GM23338 (cell line): ENCODE measurements at places on chromosomes 7 and 10.

GRCh38 chr7:111532625-111533024, 29.7 kb downstream of the IMMP2L start:
- DNase-seq, result no peak

DNA sequence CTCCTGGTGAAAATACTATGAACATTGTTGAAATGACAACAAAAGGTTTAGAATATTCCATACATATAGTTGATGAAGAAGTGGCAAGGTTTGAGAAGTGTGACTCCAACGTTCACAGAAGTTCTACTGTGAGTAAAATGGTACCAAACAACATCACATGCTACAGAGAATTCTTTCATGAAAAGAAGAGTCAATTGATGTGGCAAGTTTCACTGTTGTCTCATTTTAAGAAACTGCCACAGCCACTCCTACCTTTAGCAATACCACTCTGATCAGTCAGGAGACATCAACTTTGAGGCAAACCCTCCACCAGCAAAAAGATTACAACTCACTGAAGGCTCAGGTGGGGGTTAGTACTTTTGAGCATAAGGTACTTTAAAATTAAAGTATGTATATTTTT, 693.3 kb downstream of the GRID1 start:
- DNase-seq, result no peak

GRCh38 chr10:103726637-103727036, 128.7 kb downstream of the SH3PXD2A start:
- no peak for DNase-seq

DNA sequence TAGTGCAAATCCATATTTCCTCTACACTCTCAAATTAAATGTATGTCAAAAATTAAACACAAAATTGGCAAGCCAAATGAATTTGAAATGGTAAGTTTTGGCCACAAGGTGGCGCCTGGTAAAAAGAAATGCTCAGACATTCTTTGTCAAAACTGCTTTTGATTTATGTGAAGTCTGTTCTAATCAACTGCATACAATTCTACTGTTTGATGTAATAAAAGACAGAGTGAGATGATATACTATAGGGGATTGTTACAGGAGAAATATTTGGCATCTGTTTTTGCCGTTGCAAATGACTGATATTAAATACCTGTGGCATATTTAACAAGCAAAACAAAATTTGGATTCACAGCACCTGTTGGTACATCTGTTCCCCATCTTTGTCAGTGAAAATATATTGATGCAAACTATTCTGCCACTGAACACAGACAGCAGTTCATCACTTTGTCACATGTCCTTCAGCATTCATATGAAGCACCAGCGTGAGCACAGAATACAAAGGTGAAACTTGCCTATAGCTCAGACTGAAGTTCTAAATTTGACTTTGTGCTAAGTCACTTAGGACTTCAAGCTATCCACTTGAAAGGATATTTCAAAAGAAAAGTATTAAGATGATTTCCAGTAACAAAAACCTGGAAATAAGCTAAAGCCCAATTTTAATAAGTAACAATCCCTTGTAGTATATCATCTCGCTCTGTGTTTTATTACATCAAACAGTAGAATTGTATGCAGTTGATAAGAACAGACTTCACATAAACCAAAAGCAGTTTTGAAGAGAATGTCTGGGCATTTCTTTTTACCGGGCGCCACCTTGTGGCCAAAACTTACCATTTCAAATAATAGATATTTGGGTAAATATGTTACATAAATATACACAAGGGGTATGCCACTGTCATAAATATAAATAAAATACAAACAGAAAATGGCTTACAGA, 10.2 kb upstream of the CH25H start:
- DNase-seq, result peak; percentile 77

- DNase-seq, result no peak
These were observed 635.0 kb downstream of the REEP3 start for GRCh38 chr10:64156166-64156565.

- DNase-seq, result no peak
These were observed 87.8 kb downstream of the ABCC2 start for GRCh38 chr10:99870123-99870730.

DNA sequence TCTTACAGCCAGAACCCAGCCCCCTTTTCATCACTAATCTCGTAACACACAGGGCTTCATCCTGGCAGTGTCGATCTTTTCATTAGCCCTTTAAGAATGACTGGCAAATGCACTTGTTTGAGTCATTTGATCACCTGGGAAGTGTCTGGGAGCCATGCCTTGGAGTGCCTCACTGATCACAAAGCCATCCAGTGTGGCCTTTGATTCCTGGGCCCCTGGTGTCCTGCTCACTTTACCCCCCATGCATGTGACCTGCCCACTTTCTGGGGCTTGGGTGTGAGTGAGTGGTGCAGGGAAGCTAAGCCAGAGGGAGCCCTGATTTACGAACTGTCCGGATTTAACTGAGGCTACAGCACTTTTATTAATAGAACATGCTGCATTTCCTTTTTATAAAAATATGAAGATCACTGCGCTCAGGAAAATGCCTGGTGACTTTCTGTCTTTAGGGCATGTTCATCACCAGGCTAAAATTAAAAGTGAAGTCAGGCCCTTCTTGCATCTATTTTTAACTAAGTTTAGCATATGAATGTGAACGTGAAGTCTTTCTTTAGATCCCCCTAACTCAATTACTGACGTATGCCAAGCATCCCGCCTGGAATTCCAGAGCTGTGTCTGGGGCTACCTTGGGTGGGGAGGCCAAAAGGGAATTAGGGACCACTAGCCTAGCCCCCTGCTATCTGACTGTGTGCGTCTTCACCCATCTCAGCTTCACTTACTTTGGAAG, 23.6 kb downstream of the RBM20 start:
- peak; percentile 88 for DNase-seq

GRCh38 chr7:116446212-116446855, 53.2 kb upstream of the CAV2 start:
- DNase-seq, result no peak

DNA sequence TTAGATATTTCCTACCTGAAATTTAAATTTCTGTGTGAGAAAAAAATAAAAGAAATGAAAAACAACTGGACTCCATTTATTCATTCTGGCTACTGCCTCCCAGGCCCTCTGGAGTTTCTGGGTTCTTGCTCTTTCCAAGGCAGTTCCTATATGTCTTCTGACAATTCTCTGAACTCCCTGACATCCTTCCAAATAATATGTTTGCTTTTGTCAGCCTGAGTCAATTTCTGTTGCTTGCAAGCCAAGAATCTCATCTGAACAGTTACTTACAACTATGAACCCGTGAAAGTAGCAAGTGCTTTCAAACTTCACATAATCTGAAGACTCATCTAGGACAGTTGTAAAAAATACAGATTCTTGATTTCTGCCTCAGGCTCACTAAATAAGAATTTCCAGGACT, 216.7 kb upstream of the NPVF start:
- DNase-seq, result no peak

GRCh38 chr10:103871006-103871405, 15.6 kb upstream of the SH3PXD2A start:
- DNase-seq, result no peak

- peak; percentile 75 for DNase-seq
These were observed 5.4 kb downstream of the LOXL4 start for GRCh38 chr10:98262571-98262970.

DNA sequence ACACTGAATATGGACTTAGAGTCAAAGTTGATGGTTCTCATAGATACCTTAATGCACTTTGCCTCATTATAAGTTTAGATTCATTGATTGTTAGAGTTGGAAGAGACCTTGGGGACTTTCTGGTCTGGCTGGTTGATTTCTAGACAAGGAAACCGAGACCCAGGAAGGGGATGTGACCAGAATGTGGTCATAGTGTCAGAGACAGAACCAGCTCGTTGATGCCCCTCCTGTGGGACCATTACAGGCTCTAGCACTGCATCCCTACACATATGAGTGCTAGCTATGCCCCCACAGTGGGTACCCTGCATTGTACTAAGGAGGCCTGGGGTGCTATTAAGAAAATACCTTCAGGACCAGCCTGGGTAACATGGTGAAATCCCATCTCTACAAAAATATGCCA, 306.6 kb downstream of the CAMK1D start:
- no peak for DNase-seq

GRCh38 chr10:63744060-63744941, 223.1 kb downstream of the REEP3 start:
- no peak for DNase-seq

DNA sequence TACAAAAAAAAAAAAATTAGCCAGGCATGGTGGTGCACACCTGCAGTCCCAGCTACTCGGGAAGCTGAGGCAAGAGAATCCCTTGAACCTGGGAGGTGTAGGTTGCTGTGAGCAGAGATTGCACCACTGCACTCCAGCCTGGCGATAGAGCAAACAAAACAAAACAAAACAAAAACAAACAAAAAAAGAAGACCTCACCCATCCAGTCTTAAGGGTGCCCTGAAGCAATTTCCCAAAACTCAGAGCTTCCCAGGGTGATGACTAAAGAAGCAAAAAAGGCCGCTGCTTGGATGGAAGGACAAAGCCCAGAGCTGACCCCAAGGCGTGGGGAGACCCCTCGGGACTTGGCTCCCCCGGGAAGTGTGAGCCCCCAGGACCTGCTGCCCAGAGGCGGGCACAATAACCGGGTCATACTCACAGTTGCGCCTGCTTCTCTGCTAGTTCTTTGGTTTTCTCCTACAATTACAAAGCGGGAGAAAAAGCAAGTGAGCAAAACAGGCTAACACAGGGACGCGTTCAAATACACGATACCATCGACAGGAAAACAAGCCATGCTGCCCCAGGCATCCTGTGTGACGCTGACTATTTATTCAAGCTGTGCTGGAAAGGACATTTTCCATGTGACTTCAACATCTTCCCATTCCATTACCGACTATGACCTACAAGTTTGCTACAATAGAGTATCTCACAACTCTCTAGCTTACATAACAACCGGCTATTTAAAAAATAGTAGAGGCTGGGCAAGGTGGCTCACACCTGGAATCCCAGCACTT, 29.9 kb downstream of the PAPOLB start:
- no peak for DNase-seq

DNA sequence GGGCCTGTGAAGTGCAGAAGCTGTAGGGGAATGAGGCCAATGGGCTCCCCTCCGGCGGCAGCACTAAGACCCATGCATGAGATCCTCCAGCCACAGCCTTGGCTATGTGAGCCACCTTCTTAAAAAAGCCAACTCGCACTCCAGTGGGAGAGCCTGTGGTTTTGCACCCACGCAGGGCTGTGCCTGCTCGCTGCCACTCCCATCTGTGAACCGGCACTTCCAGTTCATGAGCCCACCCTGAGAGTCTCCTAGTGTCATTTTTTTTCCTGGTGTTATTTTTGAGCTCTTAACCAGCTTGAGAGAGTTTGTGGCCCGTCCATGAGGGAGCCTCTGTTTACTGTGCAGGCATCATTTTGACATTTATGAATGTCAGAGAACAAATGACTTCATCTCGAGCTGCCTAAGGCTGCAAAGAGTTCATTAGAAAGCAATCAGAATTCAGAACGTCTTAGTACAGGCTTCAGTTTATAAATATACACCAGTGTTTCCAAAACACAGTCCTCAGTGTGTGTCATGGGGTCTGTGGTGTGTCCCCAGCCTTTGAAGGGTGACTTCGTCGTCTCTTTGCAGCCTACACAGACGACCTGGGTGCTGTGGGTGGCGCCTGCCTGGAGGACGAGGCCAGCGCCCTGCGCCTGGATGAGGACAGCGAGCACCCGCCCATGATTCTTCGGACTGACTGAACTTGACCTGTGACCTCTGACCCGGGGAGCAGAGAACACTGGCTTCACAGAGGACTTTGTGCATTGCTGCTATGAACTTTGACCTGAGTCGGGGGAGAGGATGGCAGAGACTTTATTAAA, 40.4 kb downstream of the WIPI2 start:
- DNase-seq, result no peak

DNA sequence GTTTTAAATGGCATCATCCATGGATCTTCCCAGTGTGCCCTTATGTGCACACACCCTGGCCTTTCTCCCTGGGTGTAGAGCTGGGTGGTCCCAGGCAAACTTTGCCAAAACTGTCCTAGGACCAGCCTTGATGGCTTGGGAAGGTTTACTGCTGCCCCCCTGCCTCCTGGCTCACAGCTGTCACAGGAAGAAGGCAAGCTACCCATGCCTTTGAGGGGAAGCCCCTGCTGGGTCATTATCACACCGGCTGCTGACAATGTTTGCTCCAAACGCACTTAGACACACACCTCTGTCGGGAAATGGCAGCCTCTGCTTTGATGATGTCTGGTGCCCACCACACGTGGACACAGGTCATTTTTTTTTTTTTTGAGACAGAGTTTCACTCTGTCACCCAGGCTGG, 25.2 kb upstream of the FIGNL1 start:
- no peak for DNase-seq

- no peak for DNase-seq
These were observed 44.9 kb downstream of the AKR1B15 start for GRCh38 chr7:134593530-134594392.

DNA sequence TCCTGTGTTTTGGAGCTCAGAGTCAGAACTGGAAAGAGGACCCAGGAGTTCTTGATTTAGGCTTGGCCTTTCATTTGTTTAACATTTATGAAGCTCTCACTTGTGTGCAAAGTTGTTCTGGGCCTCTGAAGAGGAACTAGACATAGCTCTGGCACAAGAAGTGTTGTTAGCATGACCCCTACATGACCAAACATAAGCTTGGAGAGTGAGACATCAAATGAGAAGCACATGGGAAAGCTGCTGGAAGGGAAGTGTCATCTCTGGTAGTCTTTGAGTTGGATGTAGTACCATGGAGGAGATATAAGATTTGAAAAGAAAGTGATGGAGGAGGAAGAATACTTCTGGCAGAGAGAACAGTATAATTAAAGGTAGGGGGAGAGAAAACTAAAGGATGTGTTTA, 370.1 kb downstream of the ADRA2A start:
- no peak for DNase-seq

- DNase-seq, result no peak
These were observed 175.1 kb downstream of the NEURL1 start for GRCh38 chr10:103668351-103669242.

GRCh38 chr10:13445656-13446400, 83.0 kb downstream of the BEND7 start:
- no peak for DNase-seq

- no peak for DNase-seq
These were observed 14.6 kb downstream of the PHTF2 start for GRCh38 chr7:77813180-77813579.

- no peak for DNase-seq
These were observed 54.1 kb upstream of the AFAP1L2 start for GRCh38 chr10:114458216-114458920.

GRCh38 chr7:113715262-113715661, 203.5 kb downstream of the PPP1R3A start:
- DNase-seq, result no peak

- DNase-seq, result no peak
These were observed 10.3 kb upstream of the WDR86 start for GRCh38 chr7:151420144-151420543.

- no peak for DNase-seq
These were observed 27.9 kb downstream of the MYPN start for GRCh38 chr10:68137171-68137570.

DNA sequence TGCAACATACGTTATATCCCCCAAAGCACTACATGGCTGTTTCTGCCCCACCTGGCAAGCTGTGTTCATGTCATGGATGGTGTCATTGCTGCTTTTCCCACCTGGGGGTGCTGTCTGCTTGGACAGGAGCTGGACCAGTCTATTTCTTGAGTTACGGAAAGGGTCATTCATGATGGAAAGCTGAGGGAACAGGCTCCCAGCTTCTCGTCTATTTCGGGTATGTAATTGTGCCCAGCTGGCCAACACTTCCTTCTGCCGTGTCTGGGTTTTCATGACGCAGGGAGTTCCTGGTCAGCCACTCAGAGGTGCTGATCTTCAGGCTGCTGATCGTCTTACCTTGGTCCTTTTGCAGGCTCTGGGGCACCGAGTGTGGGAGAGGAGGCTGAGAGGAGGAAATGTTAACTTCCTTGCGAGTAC, 8.6 kb downstream of the BTBD16 start:
- DNase-seq, result peak; percentile 83

- peak; percentile 82 for DNase-seq
These were observed 2.2 kb downstream of the NPM3 start for GRCh38 chr10:101780818-101781654.
